Gastroesophageal sphincter (tissue), 4 donors: ENCODE measurements at places on chromosomes 3 and 15. TPM values are rescaled to one million over a fixed set of nuclear protein-coding genes. Genes with fewer than 3 reads are reported as not detected.

The GPR176 gene
- 5.3 TPM for total RNA-seq

DNA sequence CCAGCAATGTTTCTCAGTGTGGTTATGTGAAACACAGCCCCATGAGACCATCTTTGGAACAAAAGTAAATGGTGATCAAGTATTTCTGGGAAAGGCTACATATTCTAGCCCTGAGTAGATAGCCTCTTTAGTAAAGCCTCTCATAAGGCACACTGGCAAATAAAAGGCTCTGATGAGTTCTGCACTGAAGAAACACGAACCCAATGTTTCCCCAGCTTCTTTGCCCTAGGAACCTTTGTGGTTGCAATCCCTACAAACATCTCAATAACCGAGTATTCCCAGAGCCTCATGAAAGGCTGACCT, 41.8 kb downstream of the RAB6B start:
- no peak for ATAC-seq

DNA sequence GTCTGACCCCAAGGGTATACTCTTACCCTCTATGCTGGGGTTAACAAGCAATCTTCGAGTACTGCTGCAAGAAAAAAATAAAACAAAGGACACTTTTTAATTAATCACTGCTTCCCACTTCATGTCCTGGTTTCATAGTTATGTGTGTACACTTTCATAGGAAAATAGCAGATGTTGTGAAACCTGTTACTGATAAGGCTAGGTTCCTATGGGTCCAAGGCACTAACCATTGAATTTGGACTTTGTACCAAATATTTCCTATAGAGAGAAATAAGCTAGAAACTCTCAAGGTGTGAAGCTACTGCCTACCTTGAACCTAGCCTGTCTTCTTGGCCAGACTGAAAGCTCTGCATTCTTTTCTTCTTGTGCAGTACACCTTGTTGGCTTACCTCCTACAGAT, 14.6 kb upstream of the GPR160 start:
- ATAC-seq, result no peak

The CFAP20DC gene
- total RNA-seq, result 0.13 TPM
